Lung microvascular endothelial cell (primary cell): ENCODE measurements at places on chromosomes 1 and 21. TPM values are rescaled to one million over a fixed set of nuclear protein-coding genes. Genes with fewer than 3 reads are reported as not detected.

MEAF6 gene
- total RNA-seq: 27.9 and 41.3 TPM in 2 replicates

TEX38 gene
- under 0.01 TPM in 1 of 2 replicates, not detected in the other for total RNA-seq

CLIC6 gene
- total RNA-seq: not detected in 2 replicates

FMO2 gene
- 0.20 TPM in 1 of 2 replicates, not detected in the other for total RNA-seq

CTXND2 gene
- total RNA-seq: not detected in 2 replicates

PTPRF gene
- total RNA-seq: 59.9 and 68.8 TPM in 2 replicates

DNAJB4 gene
- total RNA-seq: 156 and 267 TPM in 2 replicates

VWA1 gene
- 2.2 and 5.0 TPM in 2 replicates for total RNA-seq

SAMD13 gene
- 0.20 and 1.7 TPM in 2 replicates for total RNA-seq

CA6 gene
- total RNA-seq: not detected in 2 replicates

HSD3B1 gene
- not detected in 2 replicates for total RNA-seq

DNAJC28 gene
- total RNA-seq: 0.99 and 1.1 TPM in 2 replicates

PRDM16 gene
- 0.22 TPM in 1 of 2 replicates, not detected in the other for total RNA-seq

CCDC28B gene
- total RNA-seq: 12.3 and 15.5 TPM in 2 replicates

CD48 gene
- not detected in 2 replicates for total RNA-seq

GBP1 gene
- 6.0 and 7.4 TPM in 2 replicates for total RNA-seq

ESRRG gene
- total RNA-seq: not detected in 2 replicates

ADAMTS5 gene
- total RNA-seq: under 0.01 TPM in 2 replicates

OR6K3 gene
- total RNA-seq: not detected in 2 replicates

SGIP1 gene
- 22.9 and 34.1 TPM in 2 replicates for total RNA-seq

CD1B gene
- total RNA-seq: not detected in 2 replicates

TCHH gene
- total RNA-seq: under 0.01 and 0.20 TPM in 2 replicates

GLMP gene
- 38.3 and 56.4 TPM in 2 replicates for total RNA-seq

ITLN2 gene
- total RNA-seq: not detected in 2 replicates

TBX19 gene
- total RNA-seq: 0.22 and 0.60 TPM in 2 replicates

HPDL gene
- total RNA-seq: 0.60 and 1.3 TPM in 2 replicates

AGL gene
- 5.0 and 6.3 TPM in 2 replicates for total RNA-seq

LYPD8 gene
- not detected in 2 replicates for total RNA-seq

PADI1 gene
- under 0.01 TPM in 1 of 2 replicates, not detected in the other for total RNA-seq

CDK18 gene
- 0.20 and 0.44 TPM in 2 replicates for total RNA-seq

SPRR2G gene
- not detected in 2 replicates for total RNA-seq

EMC1 gene
- total RNA-seq: 39.4 and 43.3 TPM in 2 replicates

EIF2D gene
- 34.2 and 45.4 TPM in 2 replicates for total RNA-seq

KRTAP11-1 gene
- total RNA-seq: not detected in 2 replicates

IL12RB2 gene
- total RNA-seq: not detected in 2 replicates
